ENCODE measurements at places on chromosomes 13 and 19.

DNA sequence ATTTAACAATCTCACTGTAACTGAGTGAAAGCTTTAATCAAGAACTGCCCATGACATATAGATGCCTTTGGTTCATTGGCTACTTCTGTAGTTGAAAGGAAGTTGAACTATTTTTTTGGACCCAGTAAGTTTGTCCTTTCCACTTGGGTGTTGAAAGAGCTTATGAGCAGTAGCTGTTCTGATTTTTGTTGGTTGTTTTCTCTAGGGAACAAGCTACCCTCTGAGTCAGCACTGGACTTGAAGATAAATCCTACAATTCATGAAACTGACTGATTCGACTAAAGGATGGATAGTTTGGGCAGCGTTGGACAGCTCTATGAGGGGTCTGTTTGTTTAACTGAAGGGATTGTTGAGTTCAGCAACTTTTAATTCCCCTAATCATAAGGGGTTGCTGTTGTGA, 101.0 kb downstream of the PAN3 start:
- no peak for DNase-seq

GRCh38 chr13:93345024-93345423, 118.4 kb downstream of the GPC6 start:
- no peak for DNase-seq

GRCh38 chr19:7391218-7391670, 42.5 kb downstream of the ARHGEF18 start:
- no peak for DNase-seq

DNA sequence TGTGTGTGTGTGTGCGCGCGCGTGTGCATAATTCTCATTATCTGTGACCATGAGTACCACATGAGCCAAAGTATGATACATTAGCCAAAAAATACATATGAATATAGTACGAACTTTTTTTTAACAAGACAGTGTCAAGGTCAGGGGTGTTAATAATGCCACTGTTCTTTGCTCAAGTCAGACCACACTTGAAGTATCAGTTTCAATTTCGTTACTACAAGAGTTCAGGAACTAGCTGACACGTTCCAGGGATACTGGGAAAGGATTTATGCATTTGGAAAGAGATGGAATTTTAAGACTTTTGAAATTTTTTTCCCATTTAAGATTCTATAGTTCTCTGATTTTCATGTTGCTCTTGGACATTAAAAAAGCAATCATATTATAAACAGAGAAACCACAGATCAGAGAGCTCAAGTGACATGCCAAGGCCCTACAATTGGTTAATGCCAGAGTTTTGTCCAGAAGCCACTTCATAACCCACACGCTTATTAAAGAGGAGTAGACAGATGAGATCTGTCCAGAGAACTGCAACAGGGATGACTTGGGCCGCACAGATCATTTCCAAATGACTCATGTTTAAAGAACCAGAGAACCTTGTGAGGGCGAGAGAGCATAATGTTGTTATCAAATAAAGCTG, 718.8 kb upstream of the SGCG start:
- DNase-seq: no peak

- DNase-seq: peak; percentile 44
Observed at GRCh38 chr19:13164343-13165161, 14.3 kb downstream of the IER2 start.

- DNase-seq: no peak
Observed at GRCh38 chr13:97194479-97194878, 27.7 kb upstream of the MBNL2 start.

DNA sequence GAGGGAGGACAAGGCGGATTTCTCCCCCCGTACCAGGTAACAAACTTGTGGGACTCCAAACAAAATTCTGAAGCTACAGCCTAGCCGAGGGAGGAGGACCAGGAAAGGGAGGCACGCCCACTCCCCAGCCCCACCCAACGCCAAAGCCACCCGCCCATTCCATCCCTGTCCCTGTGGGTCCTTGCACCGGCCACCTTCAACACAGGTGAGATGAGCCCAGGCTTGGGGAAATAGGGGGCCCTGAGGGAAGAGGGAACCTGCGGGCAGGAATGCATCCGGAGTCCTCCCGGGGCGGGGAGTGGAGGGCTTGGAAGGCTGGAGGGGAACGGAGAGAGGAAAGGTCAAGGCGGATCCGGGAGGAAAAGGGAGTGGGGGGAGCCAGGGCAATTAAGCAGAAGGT, at the start of gene BEST2:
BEST2 (plus strand) TSS at position 157 of the 400 bp plus-strand sequence. CDS start 802 bp downstream, outside the sequence.
- DNase-seq: no peak

- no peak for DNase-seq
Observed at GRCh38 chr13:33199289-33199850, 86.2 kb downstream of the STARD13 start.

DNA sequence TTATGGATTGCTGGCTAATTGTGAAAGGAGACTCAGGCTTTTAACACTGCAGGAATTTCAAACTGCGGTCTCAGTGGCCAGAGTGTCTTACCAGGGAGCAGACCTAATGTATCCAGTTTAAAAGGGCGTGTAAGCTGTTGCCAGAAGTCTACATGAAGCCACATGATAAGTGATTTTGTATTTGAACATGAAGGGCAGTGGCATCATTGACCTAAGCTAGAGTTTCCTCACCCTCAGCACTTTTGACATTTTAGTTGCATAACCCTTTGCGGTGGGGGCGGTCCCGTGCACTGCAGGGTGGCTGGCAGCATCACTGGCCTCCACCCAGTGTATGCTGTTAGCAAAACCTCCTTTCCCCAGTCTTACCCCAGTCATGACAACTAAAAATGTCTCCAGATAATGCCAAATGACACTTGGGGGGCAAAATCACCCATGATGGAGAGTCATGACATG, 23.7 kb upstream of the GPR18 start:
- DNase-seq: peak; percentile 62

DNA sequence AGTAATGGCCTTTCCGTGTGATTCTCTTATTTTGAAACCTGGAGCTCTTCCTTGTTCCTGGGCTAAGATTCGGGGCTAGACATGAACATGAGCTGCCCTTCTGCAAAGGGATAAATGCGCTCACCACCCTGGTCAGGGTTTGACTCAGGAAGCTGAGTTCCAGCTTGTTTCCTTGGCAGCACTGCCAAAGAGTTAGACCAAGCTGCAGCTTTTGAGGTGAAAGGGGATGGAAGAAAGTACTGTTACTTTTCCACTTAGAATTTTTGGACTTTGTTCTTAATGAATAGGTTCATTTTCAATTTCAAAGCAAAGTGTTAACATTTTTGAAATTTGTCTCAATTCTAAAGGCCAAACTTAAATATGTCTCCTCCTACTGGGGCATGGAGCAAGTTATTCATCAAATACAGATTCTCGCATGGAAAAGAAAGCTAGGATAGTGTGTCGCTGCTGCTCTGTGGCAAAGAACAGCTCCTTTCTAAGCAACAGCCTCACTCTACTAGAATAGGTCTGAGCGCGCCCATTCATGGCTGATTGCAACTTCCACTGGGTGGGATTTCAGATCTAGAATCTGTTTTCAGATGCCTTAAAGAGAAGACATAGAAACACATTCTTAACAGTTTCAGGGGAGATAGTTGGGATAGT, 2.2 kb downstream of the RGCC start:
- DNase-seq: no peak

GRCh38 chr19:29084266-29084665, 128.7 kb downstream of the UQCRFS1 start:
- no peak for DNase-seq

GRCh38 chr19:36488846-36489117, 579 bp downstream of the ZNF566 start:
- DNase-seq: peak; percentile 31

DNA sequence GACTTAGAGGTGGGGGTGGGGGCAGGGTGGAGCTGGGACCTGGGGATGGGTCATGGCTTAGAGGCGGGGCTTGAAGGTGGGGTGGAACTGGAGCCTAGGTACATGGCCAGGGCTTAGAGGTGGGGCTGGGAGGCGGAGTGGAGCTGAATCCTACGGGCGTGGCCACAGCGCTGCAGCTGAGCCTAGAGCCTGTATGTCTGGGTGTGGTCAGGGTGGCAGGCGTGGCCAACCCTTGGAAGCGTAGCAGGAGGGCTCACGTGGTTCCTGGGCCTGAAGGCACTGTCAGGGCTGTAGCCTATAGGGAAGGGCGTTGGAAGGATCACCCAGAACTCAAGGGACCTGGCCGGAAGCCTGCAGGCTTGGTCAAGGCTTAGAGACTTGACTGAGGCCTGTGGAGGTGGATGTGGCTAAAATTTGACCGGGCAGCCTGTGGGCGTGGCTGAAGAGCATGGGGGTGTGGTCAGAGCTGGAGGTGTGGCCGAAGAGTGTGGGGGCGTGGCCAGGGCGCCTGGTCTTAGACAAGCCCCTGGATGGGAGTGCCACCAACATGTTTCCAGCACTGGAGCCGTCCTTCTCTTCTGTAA, 24.3 kb downstream of the COLGALT1 start:
- peak; percentile 10 for DNase-seq

DNA sequence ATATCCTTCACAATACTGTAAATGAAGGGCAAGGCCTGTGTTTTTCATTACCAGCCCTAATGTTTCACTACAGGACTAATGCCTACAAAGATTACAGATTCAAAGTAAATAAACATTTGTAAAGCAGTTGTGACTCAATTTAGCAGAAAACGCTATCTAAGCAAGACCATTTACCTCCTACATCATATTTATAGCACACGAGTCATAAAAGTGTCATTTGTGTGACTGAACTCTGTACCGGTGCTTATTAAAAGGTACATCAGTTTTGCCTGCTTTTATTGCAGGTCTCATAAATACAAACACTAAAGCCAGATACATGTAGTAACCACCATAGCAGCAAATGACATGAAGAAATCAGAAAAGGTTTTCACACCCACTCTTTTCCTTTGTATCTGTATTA, 61.5 kb upstream of the SLC15A1 start:
- DNase-seq: no peak

DNA sequence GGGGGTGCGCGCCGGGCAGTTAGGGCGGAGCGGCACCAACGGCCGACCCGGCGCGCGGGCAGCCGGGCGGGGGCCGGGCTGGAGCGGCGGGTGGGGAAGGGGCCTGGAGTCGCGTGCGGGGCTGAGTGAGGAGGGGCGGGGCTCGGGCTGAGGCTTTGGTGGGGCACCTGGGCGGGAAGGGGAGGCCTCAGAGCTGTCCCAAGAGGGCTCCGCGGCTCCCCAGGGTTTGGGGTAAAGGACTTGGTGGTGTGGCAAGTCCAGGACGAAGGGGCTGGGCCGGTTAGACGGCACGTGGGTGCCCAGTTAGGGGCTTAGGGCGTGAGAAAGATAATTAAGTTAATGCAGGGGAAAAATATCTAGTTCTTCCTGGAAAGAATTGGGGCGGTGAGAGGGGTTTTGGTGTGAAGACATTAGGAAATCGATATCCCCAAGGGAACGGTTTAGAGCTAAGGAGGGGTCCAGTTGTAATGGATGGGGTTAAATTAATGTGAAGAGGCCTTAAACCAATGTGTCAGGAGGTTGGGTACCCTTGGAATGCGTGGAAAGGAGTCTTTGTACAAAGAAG, 496 bp downstream of the ZNF574 start:
- DNase-seq: peak; percentile 29
